ENCODE measurements at places on chromosomes 5 and 9.

DNA sequence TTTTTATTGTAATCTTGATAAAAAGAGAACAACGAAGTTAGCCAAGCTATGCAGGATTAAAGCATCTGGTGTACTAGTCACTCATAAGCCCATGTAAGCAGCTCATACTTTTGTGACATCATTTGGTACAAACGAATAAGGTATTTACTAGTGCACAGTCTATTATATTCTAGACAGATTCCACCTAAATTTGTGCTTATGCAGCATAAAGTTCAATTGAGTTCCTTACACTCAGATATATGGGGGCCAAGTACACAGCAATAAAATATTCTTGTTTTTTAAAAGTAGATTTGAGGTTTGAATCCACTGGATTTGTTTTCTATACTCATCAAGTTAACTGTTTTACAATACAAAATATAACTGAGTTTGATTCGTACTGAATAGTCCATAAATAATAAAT lies 1621.2 kb downstream of the MAT2B start:
- DNase-seq: no peak

GRCh38 chr5:75384218-75384617 lies 47.2 kb downstream of the HMGCR start:
- no peak for DNase-seq

DNA sequence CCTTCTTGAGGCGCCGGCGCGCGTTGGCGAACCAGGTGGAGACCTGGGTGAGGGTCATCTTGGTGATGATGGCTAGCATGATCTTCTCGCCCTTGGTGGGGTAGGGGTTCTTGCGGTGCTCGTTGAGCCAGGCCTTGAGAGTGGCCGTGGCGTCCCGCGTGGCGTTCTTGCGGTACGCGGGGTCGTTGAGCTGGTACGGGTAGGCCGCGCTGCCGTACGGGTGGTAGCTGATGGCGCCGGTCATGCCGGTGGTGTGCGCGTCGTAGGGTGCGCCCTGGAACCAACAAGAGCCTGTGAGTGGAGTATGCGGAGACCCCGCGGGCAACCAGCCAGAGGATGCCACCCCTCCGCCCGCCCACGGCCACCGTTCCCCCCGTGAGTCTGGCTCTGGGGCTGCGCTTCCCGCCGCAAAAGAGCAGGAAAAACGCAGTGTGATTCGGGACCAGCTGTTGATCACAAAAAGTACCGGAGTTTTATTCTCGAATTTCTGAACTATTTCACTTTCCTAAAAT lies 1.9 kb downstream of the IRX2 start:
- no peak for DNase-seq

- DNase-seq: no peak
Measured at GRCh38 chr5:157543825-157544622, 31.6 kb downstream of the ADAM19 start.

DNA sequence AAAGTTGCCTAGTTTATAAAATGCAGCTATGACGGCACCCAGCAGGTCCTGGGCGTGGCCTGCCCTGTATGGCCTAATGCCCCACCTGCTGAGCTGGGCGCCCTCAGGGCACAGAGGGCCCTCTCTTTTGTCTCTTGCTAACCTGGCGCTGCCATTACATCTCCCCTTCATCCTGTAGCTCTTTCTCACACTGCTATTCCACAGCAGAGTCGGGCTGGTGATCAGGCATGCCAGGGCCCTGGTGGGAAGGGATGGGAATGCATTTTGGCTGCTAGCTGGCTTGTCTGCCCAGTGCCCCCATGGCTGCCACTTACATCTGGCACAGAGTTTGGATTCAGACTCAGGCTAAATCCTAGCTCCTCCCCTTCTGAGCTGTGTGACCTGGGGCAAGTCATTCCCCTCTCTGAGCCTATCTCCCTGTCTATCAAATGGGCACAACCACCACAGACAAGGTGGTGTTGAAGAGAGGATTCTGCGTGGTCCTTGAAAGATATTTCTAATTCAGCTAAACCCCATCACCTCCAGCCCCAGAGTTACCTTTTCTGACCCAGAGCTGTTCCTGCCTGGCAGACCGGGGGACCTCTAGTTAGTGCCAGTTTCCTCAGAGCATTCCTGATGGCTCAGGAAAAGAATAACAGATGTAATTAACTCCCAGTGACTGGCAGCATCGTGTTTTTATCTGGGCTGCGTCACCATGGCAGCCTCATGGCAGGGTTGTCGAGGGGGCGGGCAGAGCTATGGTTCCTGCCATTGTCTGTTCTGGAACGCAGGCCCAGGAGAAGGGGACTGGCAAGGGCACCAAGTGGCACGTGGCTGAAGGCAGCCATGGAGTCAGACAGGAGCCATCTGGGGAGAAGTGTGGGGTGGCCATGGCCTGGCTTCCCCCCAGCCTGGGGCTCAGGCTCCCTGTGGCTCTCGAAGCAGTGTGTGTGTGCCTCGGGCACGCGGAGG lies 6.3 kb downstream of the PRR7 start:
- no peak for DNase-seq

DNA sequence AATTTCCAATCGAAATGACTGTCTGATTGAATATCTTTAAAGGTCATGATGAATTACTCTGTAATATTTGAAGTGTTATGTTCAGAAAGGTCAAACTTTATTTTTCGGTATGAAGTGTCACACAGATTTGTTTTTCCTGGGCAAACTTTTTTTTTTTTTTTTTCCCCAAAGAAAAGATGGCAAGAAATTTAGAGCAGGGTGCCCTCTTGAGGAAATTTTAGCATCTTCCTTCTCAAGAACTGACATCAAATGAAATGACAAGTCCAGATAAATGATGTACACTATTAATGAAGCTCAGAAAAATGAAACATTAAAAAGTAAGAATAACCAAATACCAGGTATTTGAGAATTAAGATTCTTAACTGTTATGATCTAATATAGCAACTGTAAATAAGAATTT lies 123.6 kb downstream of the INVS start:
- DNase-seq: peak; percentile 42

- DNase-seq: no peak
Measured at GRCh38 chr5:133121611-133122150, 69.9 kb downstream of the HSPA4 start.

DNA sequence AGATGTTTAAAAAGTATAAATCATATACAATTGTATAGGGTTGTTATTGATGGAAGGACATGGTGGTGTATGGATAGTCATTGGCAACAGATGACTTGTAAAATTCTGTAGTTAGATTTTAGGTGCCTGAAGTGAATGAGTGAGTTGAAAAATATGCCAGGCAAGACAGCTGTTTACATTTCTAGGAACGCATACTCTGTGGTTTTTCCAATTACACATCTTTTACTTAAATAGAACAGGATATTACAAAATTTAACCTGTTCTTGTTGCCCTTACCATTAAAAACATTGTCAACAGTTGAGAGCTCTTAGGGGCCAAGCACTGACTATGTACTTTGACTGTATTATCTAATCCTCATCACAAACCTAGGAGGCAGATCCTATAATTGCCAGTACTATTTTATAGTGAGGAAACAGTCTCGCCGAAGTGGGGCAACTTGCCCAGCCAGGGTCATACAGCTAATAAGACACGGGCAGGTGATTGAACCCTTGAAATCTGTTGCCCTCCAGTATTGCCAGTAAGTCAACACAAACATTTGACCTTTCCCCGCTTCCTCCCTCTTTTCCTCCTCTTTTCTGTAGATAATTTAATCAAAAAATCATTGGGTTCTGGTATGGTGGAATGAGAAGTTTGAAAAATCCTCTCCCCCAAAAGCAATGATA lies 88.6 kb downstream of the MACROH2A1 start:
- no peak for DNase-seq

DNA sequence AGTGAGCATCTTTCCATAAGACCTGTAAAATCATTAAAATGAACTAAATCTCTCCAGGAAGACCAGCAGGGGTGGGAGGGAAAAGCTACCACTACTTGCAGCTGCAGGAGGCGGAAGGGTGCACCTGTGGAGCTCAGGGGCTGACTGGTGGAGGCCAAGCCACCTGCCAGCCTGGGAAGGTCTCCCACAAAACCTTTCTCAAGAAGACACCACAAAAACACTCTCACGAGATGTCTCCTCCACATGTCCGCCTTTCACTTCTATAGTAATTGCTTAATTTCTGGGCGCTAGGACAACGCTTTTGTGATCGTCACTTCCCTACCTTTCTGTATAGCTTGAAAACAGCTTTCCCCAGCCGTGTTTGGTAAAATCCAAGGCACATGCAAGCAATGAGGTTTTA lies 114.4 kb downstream of the ROR2 start:
- DNase-seq: no peak

DNA sequence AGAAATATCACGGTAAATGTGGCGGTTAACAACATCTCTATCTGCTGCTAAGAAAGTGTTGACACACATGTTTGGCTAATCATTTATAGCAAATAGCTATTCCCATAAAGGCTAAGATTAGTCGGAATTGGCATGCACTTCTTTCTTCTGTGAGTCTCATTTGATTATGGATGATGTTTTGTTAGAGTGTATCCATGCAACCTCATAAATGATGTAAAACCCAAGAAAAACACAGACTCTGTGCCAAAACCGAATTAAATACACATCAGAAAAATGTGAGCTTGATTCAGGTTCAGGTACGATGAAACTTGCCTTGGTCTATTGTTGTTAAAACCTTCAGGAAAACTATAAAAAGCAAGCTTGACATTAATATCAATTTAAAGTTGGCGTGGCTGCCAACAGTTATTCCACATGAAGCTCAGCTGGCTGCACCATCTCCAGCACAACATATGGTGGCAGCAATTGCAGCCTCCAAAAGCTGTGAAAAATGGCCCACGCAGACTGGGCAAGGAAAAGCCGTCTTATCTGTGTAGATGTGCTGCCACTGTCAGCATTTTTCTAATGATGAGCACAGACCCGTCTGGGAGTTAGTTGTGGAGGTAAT lies 41.1 kb upstream of the ICE1 start:
- no peak for DNase-seq

DNA sequence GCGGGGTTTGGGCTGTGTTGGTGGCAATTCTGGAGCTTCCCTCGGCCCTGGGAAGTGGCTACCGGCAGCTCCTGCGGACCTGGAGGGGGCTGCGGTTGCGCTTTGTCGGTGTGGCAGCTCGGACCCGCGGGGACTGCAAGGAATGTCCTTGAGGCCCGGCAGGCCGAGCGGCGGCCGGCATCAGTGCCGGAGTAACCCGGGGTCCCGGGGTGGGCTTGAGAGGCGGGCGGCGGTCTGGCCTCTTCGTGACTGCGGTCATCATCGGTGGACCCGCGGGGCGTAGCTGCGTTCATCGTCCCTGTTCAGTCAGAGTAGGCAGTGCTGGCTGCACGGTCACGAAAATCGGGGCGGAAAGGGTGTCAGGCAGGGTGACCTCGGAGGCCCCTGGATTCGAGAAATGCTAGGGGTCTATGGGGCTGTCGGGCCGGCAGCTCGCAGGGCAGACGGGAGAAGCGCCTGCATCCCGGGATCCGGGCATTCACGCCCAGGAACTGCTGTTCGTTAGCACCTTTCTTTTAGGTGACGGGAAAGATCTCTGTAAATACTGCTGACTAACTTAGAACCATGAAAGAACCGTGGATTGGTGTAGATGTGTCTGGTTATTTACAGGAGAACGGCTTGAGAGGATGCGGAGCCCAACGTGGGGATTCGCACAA lies 474 bp downstream of the HMGCR start:
- no peak for DNase-seq

GRCh38 chr5:160092514-160092913 lies 26.7 kb downstream of the PWWP2A start:
- no peak for DNase-seq

GRCh38 chr9:73597771-73598170 lies 446.1 kb downstream of the ANXA1 start:
- no peak for DNase-seq

DNA sequence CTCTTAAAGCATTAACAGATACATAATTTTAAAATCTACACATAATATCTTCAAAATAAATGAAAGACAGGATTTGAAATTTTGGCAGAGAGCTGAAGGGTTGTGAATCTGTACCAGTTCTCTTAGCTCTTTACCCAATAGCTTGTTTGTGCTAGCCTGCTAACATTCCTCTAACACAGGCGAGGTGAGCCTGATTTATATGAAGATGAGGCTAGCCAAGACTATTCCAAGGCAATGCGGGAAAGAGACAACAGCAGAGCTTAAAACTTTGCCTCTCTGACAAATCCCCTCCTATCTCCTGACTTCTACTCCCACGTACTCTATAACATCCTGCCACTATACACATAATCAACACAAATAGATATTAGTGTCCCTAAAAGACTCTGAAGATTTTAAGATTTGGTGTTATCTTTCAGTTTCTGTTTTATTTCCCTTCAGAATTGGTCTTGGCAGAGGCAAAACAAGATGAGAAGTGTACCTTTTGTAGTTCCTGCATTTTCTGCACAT lies 745.6 kb upstream of the ZNF608 start:
- no peak for DNase-seq

DNA sequence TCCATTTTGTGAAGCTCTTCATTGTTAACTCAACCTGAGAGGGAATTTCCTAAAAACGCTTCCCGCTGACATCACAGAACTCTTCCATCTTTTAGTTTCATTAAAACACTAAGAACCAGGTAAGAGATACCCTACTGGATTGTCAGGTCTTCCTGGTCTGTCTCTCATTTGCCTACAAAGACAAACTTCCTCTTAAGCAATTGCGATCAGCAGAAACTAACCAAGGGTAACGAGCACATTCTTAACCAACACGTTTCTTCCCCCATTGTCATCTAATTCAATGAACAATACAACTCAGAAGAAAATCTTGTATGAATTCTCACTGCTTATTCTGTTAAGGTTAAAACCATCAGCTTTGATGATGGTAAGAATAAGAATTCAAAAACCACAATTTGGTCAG lies 6.6 kb downstream of the FBXW11 start:
- no peak for DNase-seq

Measured in globus pallidus (tissue), 1 donor.